ENCODE measurements at places on chromosomes 2 and 18.

GRCh38 chr18:76709659-76710645 is 112.4 kb upstream of the ZNF236 start:
- DNase-seq: peak; percentile 57

GRCh38 chr18:13266218-13267100 is 47.9 kb downstream of the LDLRAD4 start:
- no peak for DNase-seq

DNA sequence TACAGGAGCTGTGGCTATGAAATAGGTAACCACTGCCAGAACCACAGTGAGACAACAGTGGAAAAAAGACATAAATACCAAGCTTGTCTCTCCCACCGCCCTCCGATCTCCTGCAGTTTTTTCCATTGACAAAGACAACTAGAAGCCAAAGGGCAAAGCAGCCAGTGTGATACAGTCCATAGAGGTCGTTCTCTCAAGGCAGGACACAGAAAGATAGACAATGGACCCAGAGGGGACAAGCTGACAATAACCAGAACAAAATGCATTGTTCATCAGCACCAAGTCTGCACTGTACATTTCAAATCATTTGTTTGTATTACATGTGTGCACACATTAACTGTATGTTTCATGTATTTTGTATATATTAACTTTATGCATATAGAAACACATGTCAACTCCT is 233.0 kb upstream of the NOL4 start:
- no peak for DNase-seq

- DNase-seq: no peak
Measured at GRCh38 chr2:150144546-150145298, 342.7 kb downstream of the RND3 start.

DNA sequence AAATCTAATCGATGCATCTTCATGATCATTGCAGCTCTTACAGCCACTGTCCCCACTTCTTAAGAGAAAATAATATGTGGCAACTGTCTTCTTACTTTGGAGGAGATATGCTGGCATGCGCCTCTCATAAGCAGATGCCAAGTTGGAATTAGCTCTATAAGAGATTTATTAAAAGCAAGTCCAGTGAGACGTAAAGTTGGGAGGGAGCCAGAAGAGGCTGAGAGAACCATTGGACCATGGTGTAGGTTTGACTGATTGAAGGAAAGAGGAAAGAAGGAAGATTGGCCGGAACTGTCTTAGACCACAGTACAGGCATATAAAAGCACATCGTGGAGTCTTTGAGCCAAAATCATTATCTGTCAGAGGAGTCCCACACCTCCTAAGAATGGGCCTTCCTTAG is 265.7 kb upstream of the ZC3H15 start:
- no peak for DNase-seq

GRCh38 chr18:32753656-32754260 is 19.1 kb downstream of the KLHL14 start:
- no peak for DNase-seq

DNA sequence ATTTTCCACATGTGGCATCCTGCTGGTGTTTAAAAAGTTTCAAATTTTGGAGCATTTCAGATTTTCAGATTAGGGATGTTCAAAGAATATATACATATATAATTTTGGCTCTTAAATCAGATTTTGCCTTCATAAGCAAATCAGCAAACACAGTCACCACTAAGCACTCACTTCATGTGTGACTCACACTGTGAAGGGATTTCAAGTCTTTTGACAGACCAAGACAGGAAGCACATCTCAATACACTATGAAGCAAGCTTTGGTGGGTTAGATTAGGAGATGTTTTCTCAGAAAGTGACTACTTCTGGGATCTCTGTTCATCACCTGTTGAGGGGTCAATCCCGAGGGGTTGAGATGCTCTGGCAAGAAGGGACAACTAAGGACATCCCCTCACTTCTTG is 227.8 kb upstream of the RBBP8 start:
- no peak for DNase-seq

GRCh38 chr2:73414696-73415095 is 29.1 kb downstream of the ALMS1 start:
- no peak for DNase-seq

GRCh38 chr2:190933361-190933760 is 52.7 kb downstream of the GLS start:
- no peak for DNase-seq

DNA sequence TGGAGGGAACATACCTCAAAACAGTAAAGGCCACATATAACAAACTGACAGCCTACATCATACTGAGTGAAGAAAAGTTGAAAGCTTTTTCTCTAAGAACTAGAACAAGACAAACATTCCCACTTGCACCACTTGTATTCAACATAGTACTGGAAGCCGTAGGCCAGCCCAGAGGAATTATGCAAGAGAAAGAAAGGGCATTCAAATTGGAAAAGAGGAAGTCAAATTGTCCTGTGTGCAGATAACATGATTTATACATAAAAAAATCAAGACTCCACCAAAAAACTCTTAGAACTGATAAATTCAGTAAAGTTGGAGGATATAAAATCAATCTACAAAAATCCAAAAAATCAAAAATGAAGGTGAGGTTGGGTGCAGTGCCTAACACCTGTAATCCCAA is 8.0 kb upstream of the KDM3A start:
- no peak for DNase-seq

DNA sequence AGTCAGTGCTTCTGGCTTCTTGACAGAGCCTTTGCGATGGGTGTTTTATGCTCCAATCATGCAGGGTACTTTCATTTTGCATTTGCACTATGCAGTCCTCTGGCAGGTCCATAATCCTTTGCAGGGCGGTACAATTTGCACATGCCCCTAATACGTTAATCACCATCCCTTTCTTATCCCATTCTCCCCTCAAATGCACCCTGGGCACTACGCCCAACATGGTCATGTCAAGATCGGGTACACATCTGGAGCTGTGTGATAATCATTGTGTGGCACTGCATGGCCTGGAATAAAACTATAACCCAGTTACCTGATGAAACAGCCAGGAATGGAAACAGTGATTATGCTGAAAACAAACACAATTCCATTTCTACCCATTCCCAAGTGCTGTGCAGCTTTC is 27.7 kb downstream of the LOXHD1 start:
- no peak for DNase-seq

Measured in HTR-8/SVneo (cell line).